Lung (tissue), 17 donors: ENCODE measurements at places on chromosomes 11 and 22.

- no peak for DNase-seq
Measured at GRCh38 chr22:40813912-40814315, 5.2 kb downstream of the SLC25A17 start.

DNA sequence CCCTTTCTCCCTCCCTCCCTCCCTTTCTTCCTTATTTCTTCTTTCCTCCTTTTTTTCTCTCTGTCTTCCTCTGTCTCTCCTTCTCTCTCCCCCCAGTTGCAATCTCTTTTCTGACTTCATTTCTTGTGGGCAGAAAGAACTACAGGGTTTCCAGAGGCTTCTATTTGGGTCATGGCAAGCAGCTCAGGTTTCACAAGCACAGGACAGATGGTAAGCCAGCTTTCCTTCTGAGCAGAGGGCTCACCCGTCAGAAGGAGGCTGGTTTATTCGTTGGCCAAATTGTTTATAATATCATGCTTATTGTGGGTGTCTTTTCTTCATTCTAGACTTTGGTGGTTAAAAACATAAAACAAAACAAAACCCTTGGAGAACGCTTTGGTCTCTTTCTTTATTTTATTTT is 58.9 kb upstream of the CLMP start:
- no peak for DNase-seq

- DNase-seq, result no peak
Measured at GRCh38 chr22:43537019-43537585, 125.3 kb downstream of the MPPED1 start.

- no peak for DNase-seq
Measured at GRCh38 chr22:48021991-48022401, 1259.5 kb downstream of the TBC1D22A start.
